Uterus (tissue), 4 donors: ENCODE measurements at places on chromosomes 2 and 18. TPM values are rescaled to one million over a fixed set of nuclear protein-coding genes. Genes with fewer than 3 reads are reported as not detected.

The SETBP1 gene
- total RNA-seq = 32.8 TPM

The RGPD4 gene
- total RNA-seq = not detected

The CIB4 gene
- total RNA-seq = not detected

GRCh38 chr18:43274526-43274925, 2.8 kb downstream of the SYT4 start:
- no peaks in the 10 kb centered on the region for H3K36me3 ChIP-seq
- DNase-seq = no peak
- no peaks in the 10 kb centered on the region for H3K27me3 ChIP-seq
- no peaks in the 10 kb centered on the region for H3K4me1 ChIP-seq
- no peak overlapping the region for H3K27ac ChIP-seq

- no peak for DNase-seq
- no peak overlapping the region for H3K27ac ChIP-seq
- H3K4me3 ChIP-seq = no peak overlapping the region
Measured at GRCh38 chr18:26056291-26056690, 34.1 kb downstream of the SS18 start.

GRCh38 chr2:210991107-210991506, 434.7 kb downstream of the CPS1 start:
- H3K4me3 ChIP-seq = no peak overlapping the region
- no peaks in the 10 kb centered on the region for H3K27me3 ChIP-seq
- H3K4me1 ChIP-seq = no peaks in the 10 kb centered on the region
- no peak overlapping the region for H3K27ac ChIP-seq
- no peaks in the 10 kb centered on the region for H3K36me3 ChIP-seq

DNA sequence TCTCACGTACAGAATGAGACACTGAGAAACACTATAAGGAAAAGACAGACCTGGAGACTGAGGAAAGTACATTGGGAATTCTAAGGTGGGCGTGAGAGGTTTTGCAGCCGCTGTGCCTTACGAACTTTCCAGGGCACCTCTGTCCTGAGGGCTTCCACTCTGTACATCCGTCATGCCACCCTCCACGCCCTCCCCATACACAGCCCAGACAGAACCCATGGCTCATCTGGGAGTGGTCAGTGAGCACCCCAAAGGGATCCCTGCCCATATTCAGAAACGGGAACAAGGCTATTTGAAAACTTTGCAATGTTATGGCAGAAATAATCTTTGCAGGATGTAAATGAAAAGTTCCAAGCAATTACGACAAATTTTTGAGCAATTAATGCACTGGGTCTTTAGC, 95.4 kb upstream of the ZNF532 start:
- H3K27ac ChIP-seq = no peak overlapping the region
- no peaks in the 10 kb centered on the region for H3K36me3 ChIP-seq
- no peak for DNase-seq

- H3K36me3 ChIP-seq = no peaks in the 10 kb centered on the region
- no peak for DNase-seq
- H3K4me1 ChIP-seq = no peaks in the 10 kb centered on the region
- no peaks in the 10 kb centered on the region for H3K27me3 ChIP-seq
Measured at GRCh38 chr2:229044581-229044980, 226.5 kb downstream of the PID1 start.

DNA sequence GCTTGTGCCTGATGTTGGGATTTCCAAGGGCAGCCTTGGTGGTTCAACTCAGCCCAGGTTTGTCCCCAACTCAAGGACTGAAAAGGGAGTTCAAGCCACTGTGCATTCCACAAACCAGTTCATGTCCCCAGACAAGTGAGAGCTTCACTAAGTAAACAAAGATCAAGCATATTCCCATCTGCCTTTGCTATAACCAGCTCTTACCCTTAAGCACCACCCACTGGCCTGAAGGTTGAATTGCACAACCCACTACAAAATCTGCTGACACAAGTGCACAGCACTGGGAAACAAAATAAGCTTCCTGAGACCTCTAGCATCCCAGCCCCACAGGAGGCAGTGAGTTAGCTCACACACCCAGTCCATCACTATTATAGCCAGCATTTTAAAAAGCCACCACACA, 516.7 kb downstream of the NR4A2 start:
- H3K36me3 ChIP-seq = no peaks in the 10 kb centered on the region
- H3K27ac ChIP-seq = no peak overlapping the region
- H3K27me3 ChIP-seq = peaks cover under 1% of the 10 kb centered on the region
- no peak for DNase-seq
- H3K4me3 ChIP-seq = no peak overlapping the region
- no peaks in the 10 kb centered on the region for H3K4me1 ChIP-seq
